ENCODE measurements at places on chromosomes 16 and 17. TPM values are rescaled to one million over a fixed set of nuclear protein-coding genes. Genes with fewer than 3 reads are reported as not detected.

- no peak for DNase-seq
- H3K4me3 ChIP-seq, result no peak overlapping the region
- H3K27ac ChIP-seq, result no peak overlapping the region
- H3K36me3 ChIP-seq, result no peaks in the 10 kb centered on the region
- peaks cover 13% of the 10 kb centered on the region for H3K27me3 ChIP-seq
These were observed 12.4 kb upstream of the TAC4 start for GRCh38 chr17:49859991-49860953.

DNA sequence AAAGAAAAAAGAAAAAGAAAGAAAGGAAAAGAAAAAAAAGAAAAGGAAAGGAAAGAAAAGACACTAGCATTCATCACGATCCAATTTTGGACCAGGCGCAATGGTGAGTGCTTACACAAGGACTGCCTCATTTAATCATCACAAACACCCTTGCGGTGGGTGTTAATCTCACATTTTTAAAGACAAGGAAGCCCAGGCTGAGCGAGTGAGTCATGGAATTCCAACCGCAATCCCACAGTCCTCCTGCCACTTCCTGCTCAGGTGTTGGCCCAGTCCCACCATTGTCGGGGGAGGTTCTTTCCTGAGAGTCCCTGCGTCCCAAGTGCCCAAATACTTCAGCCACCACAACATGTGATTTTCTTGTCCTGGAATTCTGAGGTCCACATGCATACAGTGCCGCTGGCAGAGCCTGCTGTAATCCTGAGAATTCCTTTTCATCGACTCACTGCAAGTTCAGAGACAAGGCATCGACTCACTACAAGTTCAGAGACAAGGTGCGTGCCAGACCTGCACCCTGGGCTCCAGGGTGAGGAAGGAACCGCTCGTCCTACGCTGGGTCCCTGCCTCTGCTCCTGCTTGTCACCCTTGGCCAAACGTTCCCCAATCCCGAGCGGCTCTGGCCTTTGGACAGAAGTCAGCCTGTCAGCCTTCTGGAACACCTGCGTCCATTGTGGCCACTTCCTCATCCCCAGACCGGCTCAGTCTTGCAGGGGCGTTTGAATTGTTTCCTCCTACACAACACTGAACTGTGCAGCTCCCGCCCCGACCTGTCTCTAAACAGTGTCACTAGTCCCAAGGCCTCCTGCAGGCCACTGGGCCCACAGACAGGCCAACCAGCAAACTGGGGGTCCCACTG lies 5.8 kb downstream of the ZG16B start:
- no peak overlapping the region for H3K4me3 ChIP-seq
- H3K27ac ChIP-seq, result no peak overlapping the region
- no peak for DNase-seq
- peaks cover 45% of the 10 kb centered on the region for H3K27me3 ChIP-seq

GRCh38 chr17:29135464-29135863 lies 44.7 kb downstream of the MYO18A start:
- H3K27me3 ChIP-seq, result no peaks in the 10 kb centered on the region
- peaks cover 13% of the 10 kb centered on the region for H3K4me1 ChIP-seq
- H3K4me3 ChIP-seq, result no peak overlapping the region
- no peak for DNase-seq
- no peaks in the 10 kb centered on the region for H3K36me3 ChIP-seq

DNA sequence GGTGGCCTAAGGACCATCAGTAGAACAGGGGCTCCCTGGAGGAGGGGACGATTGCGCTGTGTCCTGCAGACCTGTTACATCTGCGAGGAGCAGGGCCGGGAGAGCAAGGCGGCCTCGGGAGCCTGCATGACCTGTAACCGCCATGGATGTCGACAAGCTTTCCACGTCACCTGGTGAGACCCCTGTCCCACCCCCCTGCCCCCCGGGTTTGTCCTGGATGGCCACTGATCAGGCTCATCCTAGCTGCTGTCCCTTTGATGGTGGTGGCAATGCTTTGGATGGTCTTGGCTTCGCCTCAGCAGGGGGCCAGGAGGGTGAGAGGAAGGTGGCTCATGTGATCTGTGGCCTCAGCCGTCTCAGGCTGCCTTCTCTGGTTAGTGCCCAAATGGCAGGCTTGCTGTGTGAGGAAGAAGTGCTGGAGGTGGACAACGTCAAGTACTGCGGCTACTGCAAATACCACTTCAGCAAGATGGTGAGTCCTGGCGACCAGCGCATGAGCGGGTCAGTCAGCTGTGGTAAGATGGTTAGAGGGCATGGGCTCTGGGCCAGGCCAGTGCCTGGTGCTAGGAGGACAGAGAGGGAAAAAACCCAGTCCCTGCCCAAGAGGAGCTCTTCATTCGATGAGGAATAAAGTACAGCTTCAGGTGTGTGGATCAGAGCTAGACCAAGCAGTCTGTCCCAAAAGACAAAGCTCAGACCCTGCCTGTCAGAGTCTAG lies 4.2 kb downstream of the MLLT6 start:
- H3K27ac ChIP-seq, result peak overlapping the region; percentile 94
- H3K4me1 ChIP-seq, result peaks cover 28% of the 10 kb centered on the region
- peaks cover 9% of the 10 kb centered on the region for H3K36me3 ChIP-seq
- no peak overlapping the region for H3K4me3 ChIP-seq

DNA sequence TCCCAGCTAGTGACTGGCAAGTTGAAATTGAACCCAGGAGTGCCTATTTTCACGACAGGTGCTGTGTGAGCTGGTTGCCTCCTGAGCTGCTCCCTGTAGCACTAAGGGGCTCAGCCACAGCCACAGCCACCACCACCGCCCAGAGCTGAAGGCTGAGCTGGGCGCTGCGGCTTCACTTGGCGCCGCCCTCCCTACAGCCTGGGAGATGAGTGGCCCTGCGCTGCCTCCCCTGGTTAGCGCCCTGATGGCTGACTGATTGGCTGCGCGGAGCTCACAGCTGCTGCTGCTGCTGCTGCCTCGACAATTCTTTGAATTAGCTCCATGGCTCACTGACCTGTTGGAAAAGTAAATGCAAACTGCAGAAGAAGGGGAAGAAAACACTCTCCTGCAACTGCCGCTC lies 91.8 kb upstream of the TMEM132E start:
- H3K4me1 ChIP-seq, result no peaks in the 10 kb centered on the region
- H3K4me3 ChIP-seq, result no peak overlapping the region
- no peaks in the 10 kb centered on the region for H3K36me3 ChIP-seq
- peaks cover 76% of the 10 kb centered on the region for H3K27me3 ChIP-seq

- peak overlapping the region; percentile 59 for H3K4me3 ChIP-seq
- peaks cover 17% of the 10 kb centered on the region for H3K4me1 ChIP-seq
- no peaks in the 10 kb centered on the region for H3K27me3 ChIP-seq
- H3K36me3 ChIP-seq, result peaks cover 21% of the 10 kb centered on the region
These were observed 36.4 kb downstream of the SNX20 start for GRCh38 chr16:50644729-50645128.

HBA2 gene
- total RNA-seq, result not detected

LHX1 gene
- total RNA-seq, result 1.1 TPM

CLEC10A gene
- total RNA-seq, result not detected

KRTAP4-4 gene
- not detected for total RNA-seq

All from neural crest cell (in vitro differentiated cells).